Eye (tissue), 1 donor: ENCODE measurements at places on chromosomes 3 and 15.
A peak's percentile ranks its signal among the peaks of the same experiment; 100 is the strongest.

- DNase-seq = no peak
Measured at GRCh38 chr3:87307805-87308204, 31.4 kb upstream of the POU1F1 start.

- DNase-seq = no peak
Measured at GRCh38 chr15:29712149-29712885, 110.0 kb downstream of the TJP1 start.

GRCh38 chr15:88395872-88396781 lies 71.1 kb downstream of the MRPL46 start:
- DNase-seq = peak; percentile 81

- DNase-seq = peak; percentile 66
Measured at GRCh38 chr3:154334973-154335420, 10.7 kb upstream of the DHX36 start.

GRCh38 chr15:94387849-94388441 lies 156.6 kb downstream of the MCTP2 start:
- DNase-seq = no peak

DNA sequence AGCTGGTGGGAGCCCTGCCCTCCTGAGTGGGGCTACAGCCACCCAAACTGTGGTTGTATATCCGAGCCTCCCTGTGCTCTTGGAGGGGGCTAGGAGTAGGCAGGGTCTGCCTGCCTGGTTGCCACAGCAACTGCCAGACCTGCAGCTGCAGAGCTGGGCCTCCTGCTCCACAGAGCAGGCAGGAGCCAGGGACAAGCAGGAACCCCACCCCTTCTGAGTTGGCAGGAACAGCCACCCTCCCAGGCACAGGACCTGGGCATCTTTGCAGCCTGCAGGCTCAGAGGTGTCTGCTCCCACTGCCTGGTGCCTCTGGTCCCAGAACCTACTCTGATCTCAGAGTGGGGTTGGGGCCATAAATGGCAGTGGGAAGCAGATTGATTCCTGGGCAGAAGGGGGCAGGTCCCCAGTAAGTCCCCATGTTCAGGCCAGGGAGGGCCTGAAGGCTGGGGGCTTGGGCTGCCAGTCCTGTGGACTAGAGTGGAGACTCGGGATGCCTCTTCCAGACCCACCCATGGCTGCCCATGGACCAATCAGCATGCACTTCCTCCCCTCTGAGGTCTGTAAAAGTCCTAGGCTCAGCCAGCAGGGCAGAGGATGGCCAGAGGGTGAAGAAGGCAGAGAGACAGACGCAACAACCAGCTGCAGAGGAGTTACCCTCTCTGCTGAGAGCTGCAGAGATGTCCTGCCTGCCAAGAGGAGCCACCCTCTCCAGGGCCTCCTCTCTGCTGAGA lies 10.3 kb upstream of the LRRC31 start:
- no peak for DNase-seq
